GM23338 (cell line): ENCODE measurements at places on chromosomes 6 and 20.

- DNase-seq, result no peak
Observed at GRCh38 chr6:159854959-159855358, 35.8 kb upstream of the MAS1 start.

DNA sequence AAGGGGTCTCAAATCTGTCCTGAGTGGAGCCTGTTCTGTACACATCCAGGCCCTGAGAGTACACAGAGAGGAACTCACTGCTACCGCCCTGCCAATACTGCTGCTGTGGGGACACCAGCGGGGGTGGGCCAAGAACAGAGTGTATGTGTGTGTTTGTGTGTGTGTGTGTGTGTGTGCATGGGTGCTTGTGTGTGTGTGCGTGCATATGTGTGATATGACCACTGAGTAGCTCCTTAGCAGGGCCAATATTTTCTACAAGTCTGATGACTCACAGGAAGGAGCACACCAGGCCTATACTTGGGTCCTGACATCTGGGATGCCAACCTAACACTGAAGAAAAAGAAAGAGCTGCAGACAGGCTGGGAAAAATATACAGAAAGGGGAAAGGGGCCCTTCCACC lies 1.4 kb downstream of the RAET1E start:
- no peak for DNase-seq

DNA sequence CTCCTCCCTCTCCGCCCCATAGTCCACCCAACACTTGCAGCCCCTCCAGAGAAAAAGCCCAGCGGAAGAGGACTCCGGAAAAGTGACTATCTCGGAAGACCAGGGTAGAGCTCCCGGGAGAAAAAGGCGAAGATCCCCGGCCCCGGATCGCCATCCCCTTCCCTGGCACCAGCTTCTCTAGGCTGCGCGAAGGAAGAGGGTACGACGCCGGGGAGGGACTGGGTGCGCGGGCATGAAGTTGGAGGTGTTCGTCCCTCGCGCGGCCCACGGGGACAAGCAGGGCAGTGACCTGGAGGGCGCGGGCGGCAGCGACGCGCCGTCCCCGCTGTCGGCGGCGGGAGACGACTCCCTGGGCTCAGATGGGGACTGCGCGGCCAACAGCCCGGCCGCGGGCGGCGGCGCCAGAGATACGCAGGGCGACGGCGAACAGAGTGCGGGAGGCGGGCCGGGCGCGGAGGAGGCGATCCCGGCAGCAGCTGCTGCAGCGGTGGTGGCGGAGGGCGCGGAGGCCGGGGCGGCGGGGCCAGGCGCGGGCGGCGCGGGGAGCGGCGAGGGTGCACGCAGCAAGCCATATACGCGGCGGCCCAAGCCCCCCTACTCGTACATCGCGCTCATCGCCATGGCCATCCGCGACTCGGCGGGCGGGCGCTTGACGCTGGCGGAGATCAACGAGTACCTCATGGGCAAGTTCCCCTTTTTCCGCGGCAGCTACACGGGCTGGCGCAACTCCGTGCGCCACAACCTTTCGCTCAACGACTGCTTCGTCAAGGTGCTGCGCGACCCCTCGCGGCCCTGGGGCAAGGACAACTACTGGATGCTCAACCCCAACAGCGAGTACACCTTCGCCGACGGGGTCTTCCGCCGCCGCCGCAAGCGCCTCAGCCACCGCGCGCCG lies 822 bp downstream of the FOXQ1 start:
- DNase-seq, result peak; percentile 71

GRCh38 chr20:43915211-43916072 lies 790 bp downstream of the TOX2 start:
- DNase-seq, result peak; percentile 67

DNA sequence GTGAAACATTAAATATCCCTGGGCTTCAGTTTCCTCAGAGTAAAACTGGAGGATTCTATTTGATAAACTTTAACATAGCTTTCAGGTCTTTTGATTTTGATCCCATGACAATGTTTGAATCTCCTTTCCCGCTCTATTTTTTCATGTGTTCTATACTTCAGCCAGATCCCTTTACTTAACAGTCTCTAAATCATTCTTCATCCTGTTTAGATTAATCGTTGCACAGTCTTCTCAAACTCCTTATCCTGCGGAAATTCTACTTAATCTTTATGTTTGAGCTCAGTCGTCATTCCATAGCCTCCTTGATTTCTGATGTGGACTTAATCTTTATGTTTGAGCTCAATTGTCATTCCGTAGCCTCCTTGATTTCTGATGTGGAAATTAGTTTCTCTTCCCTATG lies 57.4 kb downstream of the GRIK2 start:
- no peak for DNase-seq

GRCh38 chr6:167796192-167796981 lies 30.3 kb upstream of the AFDN start:
- peak; percentile 52 for DNase-seq

- DNase-seq, result no peak
Observed at GRCh38 chr6:13272131-13273046, 55.9 kb downstream of the TBC1D7 start.

DNA sequence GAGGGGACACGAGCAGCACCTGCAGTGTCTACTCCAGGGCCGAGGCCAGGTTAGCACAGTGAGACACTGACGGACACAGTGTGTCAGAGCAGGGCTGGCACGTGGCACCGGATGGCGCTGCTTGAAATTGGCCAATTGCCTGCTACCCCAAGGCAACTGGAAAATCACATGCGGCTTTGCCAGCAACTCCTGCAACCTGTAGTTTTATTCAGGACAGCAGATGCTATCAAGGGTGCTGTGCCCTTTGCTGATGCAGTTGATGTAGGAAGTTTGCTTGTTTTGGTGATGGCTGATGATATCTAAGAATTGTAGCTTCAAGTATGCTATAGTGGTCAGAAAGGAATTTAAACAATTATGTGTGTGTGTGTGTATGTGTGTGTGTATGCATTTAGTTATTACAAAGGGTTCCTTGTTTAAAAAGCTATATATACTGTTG lies 25.9 kb downstream of the RIN2 start:
- no peak for DNase-seq

DNA sequence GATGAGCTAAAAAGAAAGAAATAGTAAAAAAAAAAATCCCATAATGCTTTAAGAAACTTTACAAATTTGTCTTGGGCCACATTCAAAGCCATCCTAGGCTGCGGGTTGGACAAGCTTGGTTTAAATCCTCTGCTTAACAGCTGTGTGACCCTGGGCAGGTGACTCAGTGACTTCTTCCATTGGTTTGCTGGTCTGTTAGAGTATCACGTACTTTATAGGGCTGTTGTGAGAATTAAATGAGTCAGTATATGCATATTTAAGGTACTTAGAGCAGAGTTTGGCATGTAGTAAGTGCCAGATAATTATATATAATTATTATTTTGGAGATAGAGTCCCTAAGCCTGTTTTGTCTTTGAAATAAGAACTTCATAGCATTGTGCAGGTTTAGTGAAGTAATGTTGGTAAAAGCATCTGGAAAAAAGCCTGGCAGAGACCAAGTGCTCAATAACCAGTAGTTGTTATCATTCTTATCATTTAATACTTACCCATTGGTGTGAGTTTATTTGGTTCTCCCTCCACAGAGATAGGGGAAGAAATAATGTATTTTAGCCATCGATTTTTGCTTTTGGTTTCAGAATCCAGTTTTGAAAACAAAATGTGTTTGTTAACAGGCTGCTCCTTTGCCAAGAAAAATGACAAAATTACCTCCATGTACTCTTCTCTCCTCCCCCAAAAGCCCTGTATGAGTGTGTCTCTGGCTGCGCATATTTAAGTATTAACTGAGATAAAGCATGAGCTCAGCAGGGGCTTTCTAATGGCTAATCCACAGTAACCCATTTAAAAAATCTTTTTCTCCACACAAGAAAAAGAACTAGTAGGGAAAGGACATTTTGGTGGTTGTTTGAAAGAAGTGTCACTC lies 67.2 kb downstream of the FOXO3 start:
- DNase-seq, result no peak

DNA sequence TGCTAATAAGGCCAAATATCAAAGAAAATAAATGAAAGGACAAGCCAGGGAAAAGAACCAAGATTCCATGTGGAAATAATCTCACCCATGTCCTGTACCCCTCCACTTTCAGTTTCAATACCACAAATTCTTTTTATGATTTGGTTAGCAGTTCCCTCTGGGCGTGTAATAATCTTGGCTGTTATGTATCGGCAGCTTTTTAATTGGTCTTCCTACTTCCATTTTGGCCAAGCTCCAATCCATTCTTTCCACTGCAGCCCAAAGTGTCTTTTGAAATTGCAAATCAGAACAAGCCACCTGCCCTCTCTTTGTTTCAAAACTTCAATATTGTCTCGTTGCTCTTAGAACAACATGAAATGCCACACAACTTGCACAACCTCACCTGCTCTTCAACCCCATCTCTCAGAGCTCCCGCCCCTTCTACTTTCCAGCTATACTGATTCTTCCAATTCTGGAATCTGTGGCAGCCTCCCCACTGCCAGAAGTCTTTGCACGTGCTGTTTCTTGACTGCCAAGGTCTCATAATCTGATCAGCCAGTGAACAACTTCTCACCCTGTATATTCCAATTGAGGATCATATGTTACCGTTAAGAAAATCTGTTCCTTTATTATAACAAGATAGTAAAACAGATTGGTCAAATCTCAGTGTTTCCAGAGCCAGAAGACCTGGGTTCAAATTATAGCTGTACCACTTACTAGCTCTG lies 354.5 kb downstream of the CBLN4 start:
- DNase-seq, result no peak

GRCh38 chr6:53623497-53623896 lies 42.1 kb downstream of the KLHL31 start:
- DNase-seq, result no peak

- DNase-seq, result peak; percentile 56
Observed at GRCh38 chr20:37943501-37944455, 40.9 kb downstream of the VSTM2L start.

DNA sequence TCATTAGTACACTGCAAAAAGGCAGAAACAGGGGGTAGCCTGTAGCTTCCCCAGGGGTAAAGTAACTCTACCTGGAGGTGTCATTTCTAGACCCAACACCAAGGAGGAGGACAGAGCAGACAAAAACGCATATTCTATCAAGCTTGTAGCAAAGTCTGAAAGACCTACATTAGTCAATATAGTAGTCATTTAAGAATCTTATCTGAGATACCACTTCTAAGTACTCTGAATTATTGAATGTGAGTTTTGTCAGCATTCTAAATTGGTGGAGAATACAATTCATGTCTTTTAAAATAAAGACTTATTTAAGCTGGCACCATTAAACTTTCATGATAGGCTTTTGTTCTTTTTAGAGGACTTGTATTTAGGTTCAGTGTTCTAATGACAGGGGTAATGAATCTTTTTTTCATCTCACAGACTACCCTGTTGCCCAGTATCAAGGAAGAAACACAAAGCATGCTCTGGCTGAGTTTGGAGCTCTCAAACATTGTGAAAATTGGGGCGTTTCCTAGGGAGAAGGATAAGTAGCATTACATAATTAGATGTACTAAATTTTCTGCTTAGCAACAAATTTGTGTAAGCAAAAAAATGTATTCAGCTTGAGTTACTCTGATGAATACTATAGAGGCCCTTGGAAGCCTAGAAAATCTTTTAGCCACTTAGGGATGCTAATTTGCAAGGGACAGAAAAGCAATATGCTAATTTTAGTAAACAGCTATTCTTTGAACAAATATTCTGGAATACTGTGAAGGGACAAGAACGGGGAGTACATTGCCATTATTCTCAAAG lies 255.4 kb upstream of the HSF2 start:
- no peak for DNase-seq

- DNase-seq, result no peak
Observed at GRCh38 chr6:22827760-22828159, 258.4 kb downstream of the HDGFL1 start.

DNA sequence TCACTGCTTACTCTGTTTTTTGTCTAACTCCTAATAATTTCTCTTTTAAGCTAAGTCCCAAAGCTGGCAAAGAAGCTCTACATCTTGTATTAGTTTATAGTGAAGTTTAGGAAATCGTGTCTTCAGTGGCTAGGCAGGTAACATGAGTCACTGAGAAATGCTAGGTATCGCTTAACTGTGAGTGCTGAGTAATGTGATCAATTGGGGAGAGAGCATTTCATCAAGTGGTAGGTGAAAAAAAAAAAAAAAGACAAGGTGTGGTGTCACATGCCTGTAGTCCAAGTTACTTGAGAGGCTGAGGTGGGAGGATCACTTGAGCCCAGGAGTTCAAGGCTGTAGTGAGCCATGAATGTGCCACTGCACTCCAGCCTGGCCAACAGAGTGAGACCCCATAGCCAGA lies 125.3 kb downstream of the FAM83B start:
- DNase-seq, result no peak

- DNase-seq, result peak; percentile 21
Observed at GRCh38 chr6:117548797-117549301, 53.5 kb downstream of the GOPC start.

GRCh38 chr6:131652472-131652871 lies 15.4 kb downstream of the ENPP3 start:
- DNase-seq, result no peak

- no peak for DNase-seq
Observed at GRCh38 chr6:152472325-152472724, 164.8 kb downstream of the SYNE1 start.

GRCh38 chr6:56386717-56387116 lies 139.3 kb upstream of the COL21A1 start:
- no peak for DNase-seq

GRCh38 chr6:155253337-155253736 lies 10.5 kb upstream of the CLDN20 start:
- DNase-seq, result peak; percentile 54

GRCh38 chr6:111958534-111958933 lies 85.3 kb upstream of the FYN start:
- no peak for DNase-seq
